ENCODE measurements at places on chromosomes 5 and 9. TPM values are rescaled to one million over a fixed set of nuclear protein-coding genes. Genes with fewer than 3 reads are reported as not detected.
A peak's percentile ranks its signal among the peaks of the same experiment; 100 is the strongest.

DNA sequence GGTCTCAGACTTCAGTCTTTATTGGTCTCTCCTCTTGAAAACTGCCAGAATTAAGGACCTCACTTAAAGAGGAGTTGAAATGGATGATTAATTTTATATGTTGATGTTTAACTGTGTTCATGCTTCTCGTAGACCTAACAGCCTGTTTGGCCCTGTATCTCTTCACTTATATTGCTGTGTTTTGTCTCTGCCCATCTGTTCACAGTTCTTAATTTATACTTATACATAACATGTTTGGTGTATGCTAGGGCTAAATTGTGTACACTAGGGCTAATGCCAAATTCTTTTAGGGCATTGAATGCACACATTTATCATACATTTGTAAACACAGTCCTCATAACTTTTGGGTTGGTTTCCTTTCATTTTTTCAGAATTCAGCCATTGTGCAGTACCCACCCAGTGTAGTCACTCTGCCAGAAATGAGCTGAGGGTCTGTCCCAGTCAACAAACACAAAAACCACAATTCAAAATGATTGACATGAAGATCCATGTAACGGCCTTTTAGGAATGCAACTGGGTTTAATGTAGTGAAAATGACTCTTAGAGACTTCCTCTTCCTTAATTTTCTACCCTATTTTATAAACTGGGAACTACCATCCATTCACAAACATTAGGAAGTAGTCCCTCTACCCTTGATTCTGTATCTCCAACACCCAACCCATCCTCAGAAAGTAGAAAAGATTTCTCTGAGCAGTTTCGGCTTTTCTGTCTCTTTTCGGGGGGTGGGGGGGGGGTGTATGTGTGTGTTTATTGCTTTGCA is 668.8 kb upstream of the KLF4 start:
- no peak for DNase-seq

DNA sequence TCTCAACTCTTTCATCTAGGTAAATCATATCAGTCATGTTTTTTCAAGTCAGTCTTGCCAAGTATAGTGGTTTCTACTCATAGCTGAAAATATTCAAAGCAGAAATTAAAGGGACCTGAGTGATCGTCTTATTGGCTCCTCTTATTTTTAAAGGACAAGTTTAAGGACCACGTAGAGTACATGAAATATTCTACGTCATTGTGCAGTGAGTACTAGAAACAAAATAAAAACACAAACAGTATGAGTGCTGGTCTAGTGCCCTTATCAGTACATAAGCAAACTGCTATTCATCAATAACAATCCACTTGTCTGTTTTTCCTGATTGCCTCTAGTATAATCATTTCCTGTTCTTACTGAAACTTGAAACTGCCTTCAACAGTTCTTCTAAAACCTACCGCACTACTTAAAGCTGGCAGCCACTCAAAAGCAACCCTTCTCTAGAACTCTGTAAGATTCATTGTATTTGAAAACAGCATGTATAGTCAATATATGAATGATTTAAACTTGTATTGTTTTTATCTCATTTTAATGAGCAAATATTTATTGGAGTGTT is 853.7 kb downstream of the TAF11L14 start:
- no peak for DNase-seq

FST gene
- 529 TPM for total RNA-seq

PTGS1 gene
- 3.4 TPM for total RNA-seq

WDR31 gene
- 0.71 TPM for total RNA-seq

SMIM33 gene
- not detected for total RNA-seq

GRCh38 chr5:16927613-16928012 is 8.5 kb downstream of the MYO10 start:
- DNase-seq = no peak

GRCh38 chr5:173964506-173964905 is 24.5 kb upstream of the C5orf47 start:
- no peak for DNase-seq

PCDHB5 gene
- 0.10 TPM for total RNA-seq

DNA sequence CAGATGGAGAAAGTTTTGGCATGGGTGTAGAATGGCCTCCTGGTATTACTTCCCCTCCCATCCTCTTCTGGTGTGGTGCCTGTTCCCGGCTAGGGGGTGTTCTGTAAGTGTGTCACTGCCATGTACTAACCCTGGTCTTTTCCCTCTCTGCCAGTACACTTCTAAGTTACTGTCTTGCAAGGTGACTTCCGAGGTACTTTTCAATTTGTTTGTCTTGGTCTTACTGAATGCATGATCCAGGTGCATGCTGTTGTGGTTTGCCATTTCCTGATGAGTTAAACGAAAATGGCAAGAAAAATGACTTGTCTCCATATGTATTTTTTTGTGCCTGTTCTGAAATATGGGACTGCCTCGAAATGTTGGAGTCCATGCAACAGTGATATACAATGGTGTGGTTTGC is 46.0 kb downstream of the C9orf152 start:
- no peak for DNase-seq

CEL gene
- 0.34 TPM for total RNA-seq

DNA sequence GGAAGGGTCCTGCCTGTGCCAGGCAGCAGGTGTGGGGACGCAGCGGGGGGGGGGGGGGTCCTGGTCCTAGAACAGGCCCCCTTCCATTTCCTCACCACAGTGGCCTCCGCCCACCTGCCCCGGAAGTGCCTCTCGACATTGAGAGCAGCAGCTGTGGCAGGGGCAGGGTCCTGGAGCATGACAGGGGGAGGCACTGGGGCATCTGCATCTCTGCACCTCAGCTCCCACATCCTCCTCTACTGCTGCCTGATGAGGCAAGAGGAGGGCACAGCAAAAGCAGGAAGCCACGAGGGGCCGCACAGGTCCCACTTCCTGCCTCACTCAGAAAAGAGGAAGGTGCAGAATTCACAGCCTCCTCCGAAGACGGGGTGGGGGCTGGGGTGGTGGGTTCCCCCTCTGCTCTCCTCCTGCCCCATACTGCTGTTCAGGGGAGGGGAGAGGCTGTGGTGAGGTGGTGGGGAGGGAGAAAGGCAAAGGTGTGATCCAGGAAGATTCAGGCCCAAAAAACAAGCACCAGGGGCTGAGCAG is 14.8 kb downstream of the AKNA start:
- DNase-seq = no peak

- no peak for DNase-seq
Observed at GRCh38 chr9:126661122-126661520, 47.4 kb downstream of the LMX1B start.

GRCh38 chr9:125674981-125675973 is 31.7 kb downstream of the MAPKAP1 start:
- DNase-seq = peak; percentile 83

DNA sequence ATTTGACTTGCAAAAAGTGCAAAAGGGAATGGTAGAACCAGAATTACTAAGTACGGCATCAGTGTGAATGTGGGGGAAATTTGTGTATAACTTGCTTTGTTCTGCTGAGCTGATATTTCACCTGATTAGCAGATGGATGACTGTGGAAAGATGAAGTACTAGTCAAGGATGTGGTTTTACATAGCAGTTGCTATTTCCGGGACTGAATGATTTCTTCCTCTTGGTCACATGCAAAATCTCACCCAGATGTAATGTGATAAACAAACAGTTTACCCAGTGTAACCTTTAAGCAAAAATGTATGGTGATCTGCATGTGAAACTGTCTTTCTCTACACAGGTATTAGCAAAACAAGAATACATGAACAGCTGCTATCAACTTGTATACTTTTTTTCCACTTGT is 46.1 kb downstream of the DCP2 start:
- DNase-seq = peak; percentile 47

- DNase-seq = peak; percentile 39
Observed at GRCh38 chr5:20556115-20556763, 568.2 kb upstream of the CDH18 start.

DNA sequence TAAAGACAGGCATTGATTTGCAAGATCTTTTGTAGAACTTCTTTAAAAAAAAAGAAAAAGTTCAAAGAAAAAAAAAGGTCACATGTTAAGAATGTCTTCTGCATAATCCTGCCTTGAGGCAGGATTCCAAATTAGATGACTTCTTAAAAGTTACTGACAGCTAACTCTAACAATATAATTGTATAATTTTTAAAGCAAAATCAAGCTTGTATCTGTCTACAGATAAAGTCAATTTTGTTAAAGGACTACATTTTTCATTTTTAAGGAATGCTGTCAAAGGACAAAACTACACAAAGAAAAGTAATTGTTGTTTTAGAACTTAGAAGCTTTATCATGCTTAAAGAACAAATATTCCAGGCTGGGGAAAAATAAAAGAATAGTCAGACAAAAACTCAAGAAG is 57.8 kb downstream of the MPDZ start:
- DNase-seq = no peak

BHMT2 gene
- total RNA-seq = 0.11 TPM

DNA sequence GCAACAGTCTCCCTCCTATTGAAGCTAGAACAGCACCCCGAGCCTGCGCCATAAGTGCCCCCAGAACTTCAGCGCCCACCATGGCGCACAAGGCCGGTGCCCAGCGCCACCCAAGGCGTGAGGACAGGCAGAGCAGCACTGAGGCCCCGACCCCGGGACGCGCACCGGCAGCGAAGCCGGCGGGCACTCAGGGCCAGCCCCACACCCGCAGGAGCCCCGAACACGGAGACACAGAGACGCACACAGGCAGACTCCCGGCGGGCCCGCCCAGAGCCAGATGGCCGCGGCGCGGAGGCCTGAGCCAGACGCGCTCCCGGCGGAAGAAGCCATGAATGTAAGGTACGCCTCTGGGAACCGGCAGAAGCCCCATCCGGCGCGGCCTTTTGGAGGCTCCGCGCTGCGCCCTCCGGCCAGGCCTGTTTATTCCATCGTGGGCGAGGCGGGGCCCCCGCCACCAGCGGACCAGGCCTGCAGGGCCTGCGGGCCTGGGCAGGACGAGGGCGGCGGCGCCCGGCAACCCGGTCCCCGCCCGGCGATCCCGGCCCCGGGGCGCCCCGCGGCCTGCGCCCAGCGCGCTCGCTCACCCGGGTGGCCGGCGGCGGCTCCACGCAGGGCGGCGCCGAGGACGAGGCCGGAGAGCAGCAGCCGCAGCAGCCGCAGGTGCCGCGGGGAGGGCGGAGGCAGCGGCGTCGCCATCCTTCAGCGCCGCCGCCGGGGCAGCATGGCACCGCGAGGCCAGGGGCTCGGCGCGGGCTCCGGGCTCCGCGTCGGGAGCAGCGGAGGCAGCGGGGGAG is 486 bp downstream of the NPDC1 start:
- DNase-seq = no peak

DNA sequence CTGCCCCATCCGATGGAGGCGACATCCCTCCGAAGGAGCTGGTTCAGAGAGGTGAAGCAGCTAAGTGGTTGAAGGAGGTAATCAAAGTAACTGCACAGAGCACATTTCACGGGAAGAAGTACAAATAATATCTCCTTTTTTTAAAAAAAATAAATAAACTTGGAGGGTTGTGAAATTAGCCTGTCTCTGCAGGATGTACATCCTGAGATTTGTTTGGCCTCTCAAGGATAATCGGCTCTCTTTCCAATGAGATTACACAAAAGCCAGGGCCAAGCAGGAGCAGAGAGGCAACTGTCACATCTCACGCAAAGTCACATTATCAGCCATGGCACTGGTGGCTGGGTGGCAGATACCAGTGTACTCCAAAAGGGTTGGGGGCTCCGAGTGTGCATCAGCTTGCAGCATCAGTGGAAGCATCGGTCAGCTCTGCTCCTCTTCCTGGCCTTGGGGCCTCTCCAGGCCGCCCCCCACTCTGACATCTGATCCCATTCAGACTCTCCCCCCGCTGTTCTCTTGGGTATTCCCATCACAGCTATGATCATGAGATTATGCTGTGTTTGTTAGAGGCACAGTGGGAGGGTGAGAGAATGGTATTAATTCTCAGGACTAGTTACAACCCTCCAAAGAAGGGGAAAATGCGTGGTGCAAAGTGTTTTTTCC is 109.9 kb downstream of the UGCG start:
- no peak for DNase-seq

DND1 gene
- total RNA-seq = 0.35 TPM

CCDC183 gene
- not detected for total RNA-seq

GARIN3 gene
- total RNA-seq = not detected

MRPL36 gene
- total RNA-seq = 73.6 TPM

ADAMTSL1 gene
- 3.7 TPM for total RNA-seq

CNTLN gene
- 5.0 TPM for total RNA-seq

DNA sequence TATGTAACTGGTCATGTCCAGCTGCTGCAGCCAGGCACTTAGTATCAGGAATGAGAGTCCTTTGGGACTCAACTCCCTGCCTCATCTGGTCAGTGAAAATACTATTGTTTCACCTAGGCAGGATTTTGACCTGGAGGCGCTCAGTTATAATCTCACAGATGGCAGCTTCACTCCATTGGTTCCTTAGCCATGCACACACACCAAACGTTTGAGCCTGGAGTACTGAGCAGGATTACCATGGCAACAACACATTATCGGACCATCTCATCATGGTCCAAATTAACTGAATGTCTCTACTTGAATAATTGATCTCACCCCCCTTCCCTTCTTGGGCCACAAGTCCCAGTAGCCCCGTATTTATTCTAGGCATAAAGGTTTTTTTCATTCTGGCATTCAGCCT is 15.0 kb upstream of the SREK1 start:
- DNase-seq = no peak

GRCh38 chr9:95029720-95030119 is 287.8 kb downstream of the FANCC start:
- DNase-seq = no peak

DNA sequence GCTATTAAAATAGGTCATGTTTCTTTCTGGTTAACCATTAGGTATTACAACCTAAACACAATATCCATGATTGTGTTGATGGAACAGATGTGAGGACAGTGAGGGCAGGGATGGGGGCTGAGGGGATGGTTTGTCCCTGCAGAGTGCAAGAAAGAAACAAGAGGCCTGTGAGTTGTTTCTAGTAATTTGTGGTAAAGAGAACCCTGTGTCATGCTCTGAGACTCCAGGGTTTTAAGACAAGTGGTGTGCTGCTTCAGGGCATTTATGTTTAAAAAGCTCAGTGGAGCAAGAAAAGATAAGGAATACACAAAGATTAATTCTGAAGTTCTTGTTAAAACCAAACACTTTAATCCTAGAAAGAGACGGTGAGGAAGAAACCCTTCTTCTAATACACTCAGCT is 656.5 kb downstream of the TLE1 start:
- peak; percentile 34 for DNase-seq

INSYN2B gene
- 6.7 TPM for total RNA-seq

- no peak for DNase-seq
Observed at GRCh38 chr9:35424356-35425352, 65.3 kb upstream of the RUSC2 start.

RANBP3L gene
- not detected for total RNA-seq

DNA sequence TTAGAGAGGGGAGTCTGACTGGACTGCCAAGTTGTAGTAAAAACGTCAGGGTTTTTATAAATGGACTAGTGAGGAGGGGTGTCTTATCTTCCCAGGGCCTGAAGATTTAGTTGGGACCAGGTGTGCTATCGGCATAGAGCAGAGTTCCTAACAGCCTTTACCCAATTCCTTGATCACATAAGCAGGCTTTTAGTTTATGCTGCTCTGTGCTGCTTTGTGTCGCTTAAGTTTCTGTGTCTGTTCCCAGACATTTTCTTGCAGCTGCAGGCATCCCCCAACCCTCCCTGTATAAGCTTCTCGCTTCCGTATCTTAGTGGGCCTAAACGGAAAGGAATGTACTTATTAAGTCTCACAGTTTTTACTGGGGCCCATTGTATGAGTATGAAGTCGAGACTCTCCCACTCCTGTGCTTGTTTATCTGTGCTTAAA is 2.6 kb upstream of the SMC5 start:
- DNase-seq = peak; percentile 46

PCDHA10 gene
- total RNA-seq = 0.04 TPM
